Activated T-cell treated with anti-CD3 and anti-CD28 coated beads for 24 hours (primary cell): ENCODE measurements at places on chromosomes 1 and 21.
A peak's percentile ranks its signal among the peaks of the same experiment; 100 is the strongest.

- no peak for DNase-seq
These were observed 17.1 kb downstream of the RPAP2 start for GRCh38 chr1:92315766-92316599.

DNA sequence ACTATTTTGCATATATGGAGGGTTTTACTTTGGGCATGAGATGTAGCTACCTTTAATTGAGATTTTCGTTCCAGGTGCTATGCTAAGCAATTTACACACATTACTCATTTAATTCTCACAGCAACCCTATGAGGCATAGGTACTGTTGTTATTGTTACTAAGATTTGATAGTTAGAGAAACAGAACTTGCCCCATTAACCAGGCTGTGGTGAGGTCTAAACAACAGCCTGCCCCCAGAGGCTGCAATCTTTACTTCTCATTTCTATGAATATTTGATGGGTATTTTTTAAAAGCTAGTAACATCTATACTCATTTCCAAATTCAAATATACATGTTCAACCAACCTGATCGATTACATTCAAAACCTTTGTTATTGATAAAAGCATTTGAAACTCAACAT, 155.6 kb downstream of the GALNT2 start:
- DNase-seq = no peak

DNA sequence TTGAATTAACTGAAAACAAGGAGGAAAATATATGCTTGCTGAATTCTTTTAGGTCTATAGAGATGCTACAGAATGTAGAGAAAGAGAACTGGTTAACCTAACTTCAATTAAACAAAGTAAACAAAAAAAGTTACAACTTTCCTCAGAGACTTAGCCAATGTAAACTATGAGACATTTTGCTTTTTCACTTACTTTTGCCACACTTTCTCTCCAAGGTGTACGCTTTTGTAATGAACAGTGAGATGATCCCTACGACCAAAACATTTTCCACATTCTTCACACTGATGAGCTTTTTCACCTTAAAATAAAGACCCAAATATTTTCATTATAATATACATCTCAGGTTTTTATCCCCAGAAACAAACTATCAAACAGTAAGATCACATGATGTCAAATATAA, 28.3 kb upstream of the ASPM start:
- DNase-seq = no peak

GRCh38 chr1:32651461-32652073, 559 bp downstream of the RBBP4 start:
- DNase-seq = no peak

- DNase-seq = no peak
These were observed 15.3 kb downstream of the AK4 start for GRCh38 chr1:65163201-65163805.

DNA sequence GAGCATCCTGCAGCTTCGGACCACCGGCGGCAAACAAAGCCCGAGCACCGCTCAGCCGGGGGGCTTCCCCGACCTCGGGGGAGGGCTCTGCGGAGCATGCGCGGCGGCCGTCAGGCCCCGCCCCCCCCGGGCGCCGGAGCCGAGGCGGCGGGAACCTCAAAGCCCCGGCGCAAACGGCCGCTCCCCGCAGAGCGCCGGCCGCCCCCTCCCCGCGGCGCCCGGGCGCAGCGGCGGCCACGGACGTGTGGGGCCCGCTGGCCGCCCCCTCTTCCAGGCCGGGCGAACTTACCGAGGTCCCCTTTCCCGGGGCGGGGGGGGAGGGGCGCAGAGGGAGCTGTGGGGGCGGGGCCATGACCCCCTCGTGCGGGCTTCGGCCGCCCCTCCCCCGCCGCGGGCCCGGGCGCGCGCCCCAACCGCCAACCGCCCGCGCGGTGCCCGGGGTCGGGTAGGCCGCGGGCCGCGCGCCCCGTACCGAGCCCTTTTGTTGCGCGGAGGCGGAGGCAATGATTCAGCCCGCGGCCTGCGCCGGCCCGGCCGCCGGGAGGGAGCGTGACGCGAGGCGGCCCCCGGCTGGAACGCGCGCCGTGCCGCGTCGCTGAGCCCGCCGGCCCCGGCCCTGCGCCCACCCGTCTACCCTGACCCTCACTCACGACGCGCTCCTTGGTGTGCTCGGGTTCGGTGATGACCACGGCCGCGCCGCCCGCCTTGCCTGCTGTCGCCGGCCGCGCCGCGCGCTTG, 1.7 kb downstream of the RCC2 start:
- peak; percentile 51 for DNase-seq

DNA sequence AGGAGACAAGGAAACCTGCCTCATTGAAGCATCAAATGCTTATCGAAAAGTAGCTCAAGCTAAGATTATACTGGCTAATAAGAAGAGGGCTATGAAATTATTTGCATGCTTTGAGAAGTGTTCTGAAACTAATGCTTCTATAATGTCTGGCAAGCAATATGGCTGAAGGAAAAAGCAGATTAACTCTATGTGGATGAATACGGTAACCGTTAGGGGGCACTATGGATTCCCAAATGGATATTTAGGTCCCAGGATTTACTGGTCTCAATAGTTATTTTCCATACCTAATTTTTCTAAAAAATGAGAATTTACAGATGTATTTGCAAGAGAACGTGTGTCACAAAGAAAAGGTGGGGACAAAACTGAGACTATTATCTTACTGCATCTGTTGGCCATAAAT, 34.6 kb upstream of the RRP15 start:
- no peak for DNase-seq

- peak; percentile 69 for DNase-seq
These were observed 10.0 kb downstream of the SLX9 start for GRCh38 chr21:44949779-44950198.

GRCh38 chr1:201089596-201089995, 22.6 kb downstream of the CACNA1S start:
- no peak for DNase-seq
